ENCODE measurements at places on chromosomes 2 and 18.

GRCh38 chr18:7857562-7857961 is 290.4 kb downstream of the PTPRM start:
- no peak for DNase-seq

DNA sequence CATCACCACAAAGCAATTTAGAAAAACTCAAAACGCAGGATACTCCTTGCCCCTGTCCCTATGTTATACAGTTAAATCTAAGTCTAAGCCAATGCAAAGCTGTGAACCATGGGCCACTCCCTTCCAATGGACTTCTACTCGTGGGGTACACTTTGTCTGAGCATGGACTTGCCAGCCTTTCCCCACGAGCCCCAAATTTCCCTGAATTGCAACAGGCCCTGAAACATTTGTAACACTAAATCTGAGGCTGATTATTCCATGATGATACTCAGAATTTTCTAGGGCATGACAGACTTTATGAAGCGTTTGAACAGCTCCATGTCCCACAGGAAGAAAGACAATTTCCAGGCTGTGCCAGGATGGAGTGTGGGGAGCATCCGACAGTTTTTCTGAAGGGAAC is 189.6 kb downstream of the TXNL1 start:
- no peak for DNase-seq

GRCh38 chr18:21996351-21996826 is 173.0 kb upstream of the GATA6 start:
- DNase-seq: no peak

DNA sequence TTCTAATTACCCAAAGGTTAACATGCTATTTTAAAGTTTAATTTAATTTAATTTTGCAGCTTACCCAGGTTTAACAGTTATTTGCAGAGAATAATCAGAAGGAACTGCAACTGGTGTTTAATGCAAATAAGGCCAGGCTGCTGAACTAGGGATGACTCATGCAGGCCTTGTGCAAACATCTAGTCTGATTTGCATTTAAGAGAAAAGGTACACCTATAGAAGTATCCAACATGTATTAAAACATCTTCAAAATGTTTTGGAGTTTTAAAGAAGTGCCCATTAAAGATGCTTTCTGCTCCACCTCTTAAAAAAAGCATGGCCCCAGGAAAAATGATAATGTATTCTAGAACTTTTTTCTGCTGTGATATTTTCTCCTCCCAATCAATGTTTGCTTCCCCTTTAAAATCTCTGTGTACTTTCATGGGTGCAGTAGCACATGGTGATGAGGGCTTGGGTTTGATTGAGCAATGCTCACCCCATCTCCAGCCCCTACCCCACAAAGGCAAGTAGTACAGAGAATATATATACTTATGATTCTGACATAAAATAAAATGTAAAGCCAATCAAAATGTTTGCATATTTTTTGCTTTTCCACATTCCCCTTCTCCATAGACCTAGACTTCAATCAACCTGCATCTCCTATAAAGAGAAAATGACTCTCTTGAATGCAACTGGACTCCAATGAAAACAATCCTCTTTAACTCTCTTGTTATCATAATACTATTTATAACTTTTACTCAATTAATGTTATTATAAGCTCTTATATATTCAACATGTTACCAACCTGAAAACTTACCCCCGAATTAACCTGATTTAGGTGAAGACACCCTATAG is 54.1 kb downstream of the ATP8B1 start:
- peak; percentile 38 for DNase-seq

- DNase-seq: no peak
Observed at GRCh38 chr2:46849721-46850556, 65.7 kb downstream of the MCFD2 start.

DNA sequence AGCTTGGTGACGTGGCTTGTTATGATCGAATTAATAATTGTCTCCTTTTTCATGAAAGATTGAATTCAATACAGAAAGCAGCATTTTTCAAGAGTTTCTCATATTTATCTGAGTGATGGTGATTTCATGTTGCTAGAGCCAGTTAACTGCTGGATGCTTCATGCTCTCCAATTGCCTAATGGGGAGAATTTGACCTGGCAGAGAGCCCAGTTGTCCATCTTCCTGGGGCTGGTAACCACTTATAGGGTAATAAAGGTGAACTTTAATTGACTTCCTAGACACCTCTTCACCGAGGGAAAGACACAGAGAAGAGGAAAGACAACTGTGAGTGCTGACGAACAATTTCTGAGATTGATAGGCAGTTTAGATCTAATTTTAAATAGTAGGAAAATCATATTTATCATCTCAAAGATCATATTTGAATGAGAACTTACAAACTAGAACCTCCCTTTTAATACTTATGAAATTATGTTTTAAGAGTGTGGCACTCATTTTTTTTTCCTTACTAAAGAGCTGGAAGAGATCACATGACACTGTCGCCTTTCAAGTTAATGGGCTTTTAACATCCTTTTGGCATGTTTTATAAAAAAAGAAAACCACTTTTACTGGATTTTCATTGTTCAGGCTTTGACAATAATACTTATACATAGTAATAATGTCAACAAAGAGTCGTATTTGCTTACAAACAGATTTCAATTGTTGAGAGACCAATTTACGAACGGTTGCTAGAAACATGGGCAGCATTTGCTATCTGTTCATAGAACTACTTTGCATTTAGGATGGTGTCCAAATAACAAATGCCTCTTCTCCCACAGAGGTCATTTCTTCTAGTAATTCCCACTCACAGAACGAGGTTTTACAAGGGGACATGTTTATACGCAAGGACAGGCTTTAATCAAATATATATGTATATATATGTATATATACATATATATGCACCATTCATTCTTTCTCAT is 153.3 kb downstream of the RAPGEF4 start:
- DNase-seq: no peak

GRCh38 chr2:95276888-95277245 is 2.6 kb downstream of the PROM2 start:
- no peak for DNase-seq

DNA sequence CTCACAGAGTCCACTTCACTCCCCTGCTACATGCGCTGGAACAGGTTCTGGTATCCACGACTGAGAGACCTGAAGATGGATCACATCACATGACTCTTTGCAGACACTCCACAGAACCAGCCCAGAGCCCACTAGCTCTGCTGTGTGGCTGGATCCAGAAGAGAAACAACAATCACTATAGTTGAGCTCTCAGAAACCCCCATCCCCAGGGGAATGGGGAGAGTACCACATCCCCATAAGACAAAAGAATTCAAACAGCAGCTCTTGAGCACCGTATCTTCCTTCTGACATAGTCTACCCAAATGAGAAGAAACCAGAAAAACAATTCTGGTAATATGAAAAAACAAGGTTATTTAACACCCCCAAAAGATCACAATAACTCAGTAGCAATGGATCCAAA is 76.4 kb downstream of the ZSWIM2 start:
- DNase-seq: no peak

- DNase-seq: no peak
Observed at GRCh38 chr2:216219861-216220260, 110.7 kb downstream of the XRCC5 start.

DNA sequence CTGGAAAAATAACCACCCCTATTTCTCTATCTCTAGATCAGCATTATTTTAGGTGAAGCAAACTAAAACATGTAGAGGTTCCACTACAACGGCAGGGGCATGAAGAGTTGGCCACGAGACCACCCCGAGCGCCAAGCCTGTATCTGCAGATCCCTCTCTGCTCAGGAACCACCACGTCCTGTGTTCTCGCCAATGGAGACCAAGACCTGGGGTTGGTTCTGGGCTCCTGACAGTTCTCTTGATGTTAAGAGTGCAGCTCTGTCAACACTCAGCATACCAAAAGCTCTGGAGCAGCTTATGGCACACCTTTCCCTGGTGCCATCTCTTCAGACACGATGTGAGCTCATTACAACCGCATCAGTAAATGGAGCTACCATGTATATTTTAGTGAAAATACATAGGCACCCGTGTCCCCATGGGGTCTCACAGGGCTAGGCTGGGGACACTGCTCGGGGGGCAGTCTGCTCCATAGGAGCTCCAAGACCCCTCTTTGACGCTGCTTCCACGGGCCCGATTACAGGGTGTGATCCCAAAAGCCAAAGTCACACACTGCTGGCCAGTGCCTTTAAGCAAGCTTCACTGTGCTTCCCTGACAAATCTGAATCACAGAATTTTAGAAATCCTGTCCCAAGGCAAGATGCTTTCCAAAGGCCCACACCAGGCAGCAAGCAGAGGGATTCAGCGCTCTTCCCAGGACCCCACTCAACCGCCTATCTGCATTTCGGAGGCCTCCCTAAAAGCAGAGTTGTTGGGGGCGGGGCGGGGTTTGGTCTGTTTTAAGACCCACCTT is 72.2 kb downstream of the EMILIN2 start:
- DNase-seq: no peak

- peak; percentile 65 for DNase-seq
Observed at GRCh38 chr2:227238238-227239237, 74.1 kb downstream of the COL4A3 start.

DNA sequence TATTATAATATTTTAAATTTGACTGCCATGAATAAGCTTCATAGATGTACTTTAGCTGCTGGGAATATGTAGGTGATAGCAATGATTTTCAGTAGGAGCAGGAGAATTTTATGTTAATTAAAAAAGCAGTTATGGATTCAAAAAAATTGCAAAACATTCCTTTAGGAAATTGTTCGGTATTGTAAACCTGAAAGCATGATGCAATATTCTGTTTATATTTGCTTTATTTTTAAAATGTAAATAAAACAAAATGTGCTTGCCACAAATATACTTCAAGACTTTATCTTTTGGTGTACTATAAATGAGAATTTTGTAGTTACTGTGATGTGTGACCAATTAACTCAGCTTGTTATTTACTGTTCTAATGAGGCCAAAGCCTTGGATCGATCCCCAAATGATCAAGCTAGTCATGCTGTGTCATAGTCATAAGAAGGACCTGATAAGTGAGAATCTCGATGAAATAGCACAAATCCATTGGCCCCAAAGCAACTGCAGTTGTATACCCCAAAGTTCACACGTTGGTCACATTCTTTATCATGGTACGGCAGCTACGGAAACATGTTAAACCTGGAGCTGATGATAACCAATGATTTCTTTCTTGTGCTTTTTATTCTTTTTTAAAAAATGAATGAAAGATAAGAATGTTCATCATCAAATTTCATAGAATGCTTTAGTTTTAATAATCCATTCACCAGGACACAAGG is 23.6 kb upstream of the ATIC start:
- DNase-seq: no peak

DNA sequence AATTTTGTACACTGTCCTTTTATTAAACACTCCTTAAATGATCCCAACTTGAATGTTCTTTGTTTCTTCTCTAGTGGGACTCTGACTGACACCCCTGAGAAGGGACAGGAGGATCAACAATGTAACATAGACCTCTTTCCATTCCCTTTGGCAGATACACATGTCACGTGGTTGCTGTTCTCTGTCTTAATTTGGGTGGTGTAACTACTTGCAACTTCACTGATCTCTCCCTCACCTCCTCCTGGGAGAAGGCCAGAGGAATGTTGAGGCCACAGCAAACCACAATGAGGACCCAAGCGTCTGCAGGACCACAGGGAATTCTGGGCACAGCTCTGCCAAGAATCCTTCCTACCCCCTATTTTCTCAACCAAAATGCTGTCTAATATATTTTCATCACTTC is 205.6 kb downstream of the RTP5 start:
- DNase-seq: no peak

- no peak for DNase-seq
Observed at GRCh38 chr2:65605058-65605742, 172.8 kb upstream of the SPRED2 start.

- no peak for DNase-seq
Observed at GRCh38 chr2:102145107-102145506, 2.6 kb downstream of the IL1R1 start.

- no peak for DNase-seq
Observed at GRCh38 chr2:98500561-98500960, 55.9 kb downstream of the INPP4A start.

DNA sequence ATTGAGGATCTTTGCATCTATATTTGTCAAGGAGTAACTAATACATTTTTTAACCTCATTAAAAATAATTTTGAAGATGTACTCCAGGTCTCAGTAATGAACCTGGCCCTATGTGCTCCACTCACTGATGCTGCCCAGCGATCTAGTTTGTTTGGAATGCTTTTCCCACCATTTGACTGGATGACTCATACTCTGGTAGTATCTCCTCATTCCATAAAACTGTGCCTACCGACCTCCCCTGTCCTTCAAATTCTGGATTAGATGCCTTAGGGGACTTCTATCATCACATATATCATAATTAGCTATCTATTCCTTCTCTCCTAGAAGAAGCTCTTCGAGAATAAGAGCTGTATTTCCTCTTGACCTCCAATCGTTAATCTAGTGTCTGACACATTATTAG is 83.8 kb downstream of the FAM117B start:
- DNase-seq: peak; percentile 86

DNA sequence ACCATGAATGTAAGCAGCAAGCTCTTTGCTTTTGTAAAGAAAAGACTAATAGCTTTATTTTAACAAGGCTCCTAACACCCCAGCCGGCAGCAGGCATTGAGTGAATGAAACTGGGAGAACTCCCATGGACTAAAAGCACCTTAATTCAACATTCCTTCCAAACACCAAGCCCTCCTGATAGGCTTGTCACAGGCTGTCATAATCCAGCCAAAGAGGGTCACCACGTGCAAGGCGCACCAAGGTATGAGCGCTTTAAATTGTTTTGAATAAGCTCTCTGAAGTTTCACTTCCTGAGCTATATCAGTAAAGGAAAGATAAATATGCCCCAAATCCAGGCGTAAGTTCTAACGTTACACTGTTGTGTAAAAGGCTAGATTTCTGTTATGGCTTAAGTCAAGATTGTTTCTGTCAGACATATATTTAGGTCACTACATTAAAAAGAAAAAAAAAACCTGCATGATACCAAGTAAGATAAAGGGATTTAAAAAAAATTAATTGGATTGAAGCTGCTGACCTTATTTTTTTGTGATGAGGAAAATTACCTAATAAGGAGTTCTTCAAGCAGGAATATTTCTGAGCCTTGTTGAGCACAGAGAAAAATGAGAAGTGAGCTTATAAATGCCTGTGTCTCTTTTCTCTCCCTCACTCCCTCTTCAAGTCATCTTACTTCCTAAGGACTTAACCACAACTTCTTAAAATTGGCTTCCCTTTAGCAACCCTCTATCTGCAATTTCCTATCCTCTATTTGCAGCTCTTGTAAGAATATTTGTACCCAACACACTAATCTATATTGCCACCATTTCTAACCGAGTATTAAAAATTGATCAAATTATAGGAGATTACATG is 136.1 kb upstream of the NRP2 start:
- no peak for DNase-seq

DNA sequence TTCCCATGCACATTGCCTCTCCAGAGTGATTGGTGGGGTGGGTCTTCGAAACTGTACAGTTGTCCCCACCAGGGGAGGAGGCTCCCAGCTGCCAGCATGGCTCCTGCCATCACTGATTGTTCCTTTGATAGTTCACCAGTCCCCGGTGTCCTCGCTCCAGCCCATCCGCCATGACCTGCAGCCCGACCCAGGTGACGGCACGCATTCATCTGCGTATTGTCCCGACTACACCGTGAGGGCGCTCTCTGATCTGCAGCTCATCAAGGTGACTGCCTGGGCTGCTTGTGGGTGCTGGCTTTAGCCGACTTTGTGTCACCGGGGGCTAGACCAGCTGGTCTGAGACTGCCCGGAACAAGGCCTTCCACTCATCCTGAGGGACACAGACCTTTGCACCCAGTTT is 12.4 kb downstream of the CNNM3 start:
- no peak for DNase-seq

Measured in ACHN (cell line).